ENCODE measurements at places on chromosomes 11 and 22. TPM values are rescaled to one million over a fixed set of nuclear protein-coding genes. Genes with fewer than 3 reads are reported as not detected.

DNA sequence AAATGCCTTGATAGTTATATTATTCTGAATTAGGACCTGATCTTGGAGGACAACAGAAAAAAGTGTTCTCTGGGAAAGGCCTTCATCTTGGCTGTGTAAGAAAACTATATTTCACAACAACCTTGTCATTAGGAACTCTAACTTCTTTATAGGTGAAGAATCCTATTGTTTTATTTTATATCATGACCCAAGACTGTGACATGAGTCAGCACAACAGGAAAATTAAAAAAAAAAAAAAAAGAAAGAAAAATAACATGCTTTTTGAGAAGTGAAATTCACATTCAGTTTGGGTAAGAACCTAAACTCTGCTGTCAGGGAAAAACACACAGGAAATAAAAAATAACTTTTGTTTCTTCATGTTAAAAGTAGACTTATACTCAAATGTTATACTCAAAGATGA lies 11.7 kb upstream of the FOLR2 start:
- DNase-seq = no peak

DNA sequence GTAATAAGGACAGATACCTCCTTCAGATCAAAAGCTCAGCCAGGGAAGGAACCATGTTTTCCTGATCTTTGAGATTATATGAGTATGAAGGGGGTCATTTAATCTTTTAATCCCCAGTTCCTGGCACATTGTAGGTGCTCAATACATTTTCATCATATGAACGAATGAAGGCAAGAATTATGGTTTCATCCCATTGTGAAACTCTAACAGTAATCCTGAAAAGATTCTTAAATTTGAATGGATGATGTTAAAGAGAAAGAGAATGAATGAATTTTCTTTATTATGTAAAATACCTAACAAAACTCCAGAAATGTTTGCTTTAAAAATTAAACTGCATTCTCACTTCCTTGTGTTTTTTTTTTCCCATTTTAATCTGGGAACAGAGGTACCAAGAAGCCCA lies 162.2 kb upstream of the MTMR2 start:
- no peak for DNase-seq

DNA sequence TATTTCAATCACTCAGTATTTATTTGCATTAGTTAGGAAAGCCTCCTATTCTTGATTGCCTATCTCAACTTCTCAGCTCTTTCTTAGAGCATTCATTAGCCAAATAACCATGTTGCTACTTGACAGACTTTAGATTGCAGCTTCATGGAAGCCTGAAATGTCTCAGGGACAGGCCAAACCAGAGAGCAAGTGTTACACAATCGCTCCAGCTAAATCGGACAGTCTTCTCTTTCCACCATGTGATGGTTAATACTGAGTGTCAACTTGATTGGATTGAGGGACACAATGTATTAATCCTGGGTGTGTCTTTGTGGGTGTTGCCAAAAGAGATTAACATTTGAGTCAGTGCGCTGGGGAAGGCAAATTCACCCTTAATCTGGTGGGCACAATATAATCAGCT lies 106.5 kb upstream of the DRD2 start:
- DNase-seq = no peak

DNA sequence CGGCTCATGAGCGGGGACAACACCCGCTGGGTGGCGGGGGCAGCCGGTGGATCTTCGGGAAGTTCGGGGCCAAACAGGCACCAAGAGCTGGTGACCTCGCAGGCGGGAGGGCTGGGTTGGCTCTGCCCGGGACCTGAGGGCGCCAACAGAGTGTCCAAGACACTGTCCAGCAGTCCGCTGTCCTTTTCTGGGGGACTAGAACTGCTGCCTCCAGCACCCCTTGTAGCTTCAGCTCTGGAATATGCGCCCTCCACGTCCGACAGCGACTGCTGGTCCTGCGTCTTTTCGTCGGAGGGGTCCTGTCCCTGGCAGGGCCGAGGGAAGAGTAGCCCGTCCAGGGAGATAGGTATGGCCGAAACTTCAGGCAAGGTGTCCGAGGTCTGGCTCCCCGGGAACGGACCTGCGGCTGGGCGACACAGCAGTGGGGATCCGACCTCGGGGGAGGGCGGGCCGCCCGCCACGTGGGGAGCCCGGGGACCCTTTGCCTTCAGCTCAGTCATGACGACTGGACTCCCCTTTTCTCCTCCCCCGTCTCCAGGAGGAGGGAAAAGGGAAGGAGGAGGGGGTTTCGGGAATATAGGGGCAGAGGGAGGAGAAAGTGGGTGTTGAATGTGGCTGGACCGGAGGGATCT lies 926 bp downstream of the PGR start:
- no peak for DNase-seq

DNA sequence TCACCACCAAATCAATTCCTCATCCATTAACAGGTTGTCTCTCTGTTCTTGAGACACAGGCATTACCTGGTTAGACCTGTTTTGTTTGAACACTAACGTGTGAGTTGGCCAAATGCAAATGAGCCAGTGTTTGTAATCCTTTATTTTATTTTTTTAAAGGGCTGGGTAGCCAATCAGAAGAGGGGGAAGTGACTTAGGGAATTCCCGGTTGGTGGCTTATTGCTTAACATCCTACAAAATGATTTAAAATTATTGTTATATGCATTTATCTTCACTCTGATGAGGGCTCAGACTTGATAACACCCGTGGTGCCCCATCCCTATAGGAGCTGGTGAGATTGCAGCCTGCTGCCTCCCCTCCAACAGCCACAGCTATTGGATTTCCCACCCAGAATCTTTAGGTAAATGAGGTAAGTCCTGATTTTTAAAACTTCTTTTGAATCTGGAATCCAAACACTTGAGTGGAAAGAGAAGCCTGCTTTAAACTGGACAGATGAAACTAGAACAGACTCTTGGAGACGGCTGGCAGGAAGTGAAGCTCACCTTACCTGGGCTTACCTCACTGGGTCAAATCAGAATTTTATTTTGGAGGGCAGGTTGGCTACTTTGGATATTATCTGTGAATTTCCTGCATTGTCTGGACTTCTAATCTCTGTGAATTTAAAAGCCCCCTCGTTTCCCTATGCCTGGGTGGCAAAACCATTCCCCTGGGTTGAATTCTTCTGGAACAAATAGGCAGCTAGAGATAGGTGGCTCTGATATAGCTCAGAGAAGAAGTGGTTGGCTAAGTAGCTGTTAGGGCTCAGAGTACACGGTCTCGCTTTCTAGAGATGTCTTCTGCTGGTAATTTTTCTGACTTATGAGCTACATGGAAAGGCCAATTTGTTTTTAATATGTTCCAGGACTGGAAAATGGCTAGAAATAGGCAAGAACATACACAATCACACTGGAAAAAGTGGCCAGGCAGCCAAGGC lies at the start of gene EHF:
EHF (plus strand) TSS at position 274 of the 973 bp plus-strand sequence. CDS start 21,538 bp downstream, outside the sequence.
- DNase-seq = peak; percentile 82

GRCh38 chr22:44348971-44349560 lies 36.3 kb upstream of the SHISAL1 start:
- no peak for DNase-seq

- no peak for DNase-seq
Measured at GRCh38 chr11:64230985-64231365, 627 bp downstream of the DNAJC4 start.

DNA sequence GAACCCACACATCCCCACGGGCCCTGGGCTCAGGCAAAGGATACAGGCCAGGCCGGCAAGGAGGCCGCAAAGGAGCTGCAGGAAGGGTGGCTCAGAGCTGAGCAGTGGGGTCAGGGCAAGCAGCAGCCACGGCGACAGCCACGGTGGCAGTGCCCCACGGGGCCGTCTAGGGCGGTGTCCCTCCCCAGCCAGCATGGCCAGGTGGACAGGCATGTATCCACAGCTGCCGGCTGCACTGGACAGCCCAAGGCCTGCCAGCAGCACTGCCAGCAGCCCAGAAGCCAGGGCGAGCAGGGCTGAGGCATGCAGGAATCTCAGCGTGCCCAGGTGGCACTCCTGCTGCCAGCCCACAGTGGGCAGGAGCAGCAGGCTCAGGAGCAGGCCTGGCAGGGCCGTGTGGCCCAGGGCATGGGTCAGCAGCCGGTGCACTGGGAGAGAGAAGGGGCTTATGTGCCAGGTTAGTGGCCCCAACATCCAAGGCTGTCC lies 3.9 kb downstream of the RHBDD3 start:
- no peak for DNase-seq

- DNase-seq = no peak
Measured at GRCh38 chr22:18096823-18097222, 13.8 kb upstream of the TUBA8 start.

GRCh38 chr22:48475661-48476345 lies 1351.9 kb downstream of the BRD1 start:
- DNase-seq = no peak

DNA sequence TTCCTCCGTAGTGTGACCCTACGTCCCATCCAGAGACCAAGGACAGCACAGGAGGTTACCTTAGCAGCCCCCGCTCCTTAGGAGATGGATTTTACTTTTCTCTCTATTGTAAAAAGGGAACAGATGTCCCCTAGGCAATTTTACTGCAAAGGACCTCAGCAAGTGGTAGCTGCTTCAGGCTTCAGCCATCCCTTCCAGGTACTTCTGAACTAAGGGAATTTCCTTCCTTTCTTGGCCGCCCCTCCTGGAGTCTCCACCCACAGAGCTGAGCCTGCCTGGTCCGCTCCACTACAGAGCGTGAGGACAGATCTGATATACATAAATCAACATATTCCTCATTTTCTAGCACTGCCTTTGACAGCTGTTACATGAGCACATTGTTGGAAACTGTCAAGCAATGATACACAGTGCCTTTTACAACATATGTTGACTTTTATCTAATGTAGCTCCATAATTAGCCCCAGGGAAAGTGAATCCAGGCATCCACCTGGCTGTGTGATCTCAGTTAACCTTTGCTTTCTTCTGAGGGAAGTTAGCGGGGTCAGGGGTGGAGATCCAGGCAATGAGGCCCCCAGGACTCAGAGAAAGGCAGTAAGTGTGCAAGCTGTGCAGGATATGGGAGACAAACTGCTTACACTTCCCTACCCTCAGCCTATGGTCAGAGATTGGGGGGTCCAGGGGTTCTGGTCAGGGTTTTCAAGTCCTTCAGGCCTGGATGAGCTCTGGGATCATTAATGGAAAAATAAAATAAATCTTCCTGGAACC lies 51.9 kb downstream of the SPATA19 start:
- no peak for DNase-seq

- no peak for DNase-seq
Measured at GRCh38 chr11:43928721-43929120, 13.7 kb upstream of the C11orf96 start.

NUDT8 gene
- total RNA-seq = 35.1 TPM

CCT8L2 gene
- not detected for total RNA-seq
